ENCODE measurements at places on chromosomes 1 and 21.

DNA sequence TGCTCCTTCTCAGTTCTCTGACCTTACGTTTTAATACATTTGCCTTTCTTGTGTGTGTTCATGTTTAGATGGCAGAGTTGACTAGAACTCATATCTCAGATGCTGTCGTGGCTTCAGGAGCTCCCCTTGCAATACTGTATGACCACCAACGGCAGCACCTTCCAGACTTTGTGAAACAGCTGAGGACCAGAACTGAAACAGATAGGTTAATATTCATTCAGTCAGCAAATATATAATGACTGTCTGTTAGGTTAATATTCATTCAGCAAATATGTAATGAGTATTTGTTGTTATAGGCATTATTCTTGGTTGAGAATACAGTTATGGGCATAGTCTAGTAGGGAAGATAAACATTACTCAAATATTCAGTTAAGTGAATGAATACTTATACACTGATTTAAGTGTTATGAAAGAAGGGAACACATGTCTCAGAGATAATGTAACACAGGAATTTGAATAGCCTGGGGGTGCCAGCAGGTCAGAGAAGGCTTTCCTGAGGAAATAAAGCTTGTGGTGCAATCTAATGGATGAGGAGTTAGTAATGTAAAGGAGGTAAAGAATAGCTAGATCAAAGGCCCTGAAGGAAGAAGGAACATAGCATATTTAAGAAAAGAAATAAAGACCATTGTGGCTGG, 88.5 kb downstream of the CEP350 start:
- no peak for DNase-seq

DNA sequence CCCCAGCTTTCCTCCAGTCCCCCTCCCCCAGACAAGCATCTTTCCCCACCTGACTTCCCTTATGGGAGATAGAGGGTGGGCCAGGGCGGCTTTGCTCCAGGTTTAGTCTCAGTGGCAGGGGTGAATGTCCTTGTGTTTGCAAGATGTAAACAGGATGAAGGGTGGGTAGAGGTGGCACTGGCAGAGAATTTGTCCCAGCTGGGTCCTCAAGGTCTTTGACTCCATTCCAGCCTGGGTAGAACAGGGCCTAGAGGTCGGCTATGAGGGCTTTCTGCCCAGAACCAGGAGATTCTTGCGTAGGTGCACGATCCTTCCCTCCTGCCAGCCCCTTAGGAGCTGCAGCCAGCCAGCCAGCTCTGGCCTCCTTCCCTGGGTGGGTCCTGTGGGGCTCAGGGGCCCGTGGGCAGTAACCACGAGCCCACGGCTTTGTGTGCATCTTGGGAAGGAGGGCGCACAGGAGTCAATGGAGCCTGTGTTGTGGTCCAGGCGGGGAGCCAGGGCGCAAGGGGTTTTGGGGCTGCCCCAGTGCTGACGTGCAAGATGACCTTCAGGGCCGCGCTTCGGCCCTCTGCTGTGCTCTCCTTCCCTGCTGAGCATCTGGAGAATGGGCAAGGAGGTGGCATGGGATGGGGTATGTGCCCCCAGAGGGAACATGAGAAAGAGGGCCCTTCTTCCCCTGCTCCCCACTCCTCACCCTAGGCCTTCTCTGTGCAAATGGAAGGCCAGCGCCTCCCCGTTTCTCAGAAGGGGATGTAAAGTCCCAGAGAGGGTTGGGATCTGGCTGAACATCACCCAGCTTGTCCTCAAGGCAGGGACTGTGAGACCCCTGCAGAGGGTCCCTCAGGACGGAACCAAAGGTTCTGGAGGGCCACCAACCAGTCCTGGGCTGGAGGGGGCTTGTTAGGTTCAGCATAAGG, 15.7 kb downstream of the POU3F1 start:
- no peak for DNase-seq

GRCh38 chr1:191897134-191897533, 261.1 kb upstream of the RGS18 start:
- DNase-seq: no peak

DNA sequence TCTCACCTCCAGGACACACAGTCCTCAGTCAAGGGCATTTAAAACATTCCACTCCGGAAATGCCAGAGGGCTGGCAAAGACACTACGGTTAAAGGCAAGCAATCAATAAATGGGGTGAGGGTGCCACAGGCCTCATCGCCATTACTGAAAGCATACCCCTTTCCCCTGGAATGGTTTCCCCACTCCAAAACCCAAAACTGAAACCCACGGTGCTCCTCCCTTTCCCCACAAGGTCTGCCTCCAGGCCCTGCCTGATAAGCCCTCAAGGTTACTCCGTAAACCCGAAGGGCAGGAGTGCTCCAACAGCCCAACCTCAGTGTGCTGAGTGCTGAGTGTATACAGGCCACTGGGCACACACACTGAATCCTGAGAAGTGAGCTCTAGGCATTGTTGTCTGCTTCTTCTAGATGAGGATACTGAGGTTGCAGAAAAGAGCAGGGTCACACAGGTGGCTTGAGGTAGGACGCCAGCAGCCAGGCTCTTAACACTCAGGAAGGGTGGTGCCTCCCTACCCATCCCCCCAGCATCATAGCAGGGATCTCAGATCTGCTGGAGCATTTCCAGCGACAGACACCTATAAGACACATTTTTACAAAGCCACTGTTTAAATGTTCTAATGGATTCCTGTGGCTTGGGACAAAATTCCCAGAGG, 29.0 kb downstream of the SSBP3 start:
- DNase-seq: no peak

GRCh38 chr1:152497273-152497672, 13.3 kb upstream of the LCE5A start:
- no peak for DNase-seq

DNA sequence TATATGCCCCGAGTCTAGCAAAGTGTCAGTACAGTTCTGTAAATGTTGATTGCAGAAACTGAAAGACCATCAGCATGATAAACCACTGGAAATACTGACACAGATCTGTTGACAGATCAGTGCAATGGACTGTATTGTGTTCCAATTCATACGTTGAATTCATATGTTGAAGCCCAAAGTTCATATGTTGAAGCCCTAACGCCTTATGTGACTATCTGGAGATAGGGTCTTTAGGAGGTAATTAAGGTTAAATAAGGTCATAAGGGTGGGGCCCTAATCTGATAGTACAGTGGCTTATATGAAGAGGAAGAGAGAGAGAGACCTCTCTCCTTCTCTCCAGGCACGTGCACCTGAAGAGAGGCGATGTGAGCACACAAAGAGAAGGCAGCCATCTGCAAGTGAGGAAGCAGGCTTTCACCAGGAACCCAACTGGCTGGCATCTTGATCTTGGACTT, 144.7 kb downstream of the MRPL39 start:
- no peak for DNase-seq

DNA sequence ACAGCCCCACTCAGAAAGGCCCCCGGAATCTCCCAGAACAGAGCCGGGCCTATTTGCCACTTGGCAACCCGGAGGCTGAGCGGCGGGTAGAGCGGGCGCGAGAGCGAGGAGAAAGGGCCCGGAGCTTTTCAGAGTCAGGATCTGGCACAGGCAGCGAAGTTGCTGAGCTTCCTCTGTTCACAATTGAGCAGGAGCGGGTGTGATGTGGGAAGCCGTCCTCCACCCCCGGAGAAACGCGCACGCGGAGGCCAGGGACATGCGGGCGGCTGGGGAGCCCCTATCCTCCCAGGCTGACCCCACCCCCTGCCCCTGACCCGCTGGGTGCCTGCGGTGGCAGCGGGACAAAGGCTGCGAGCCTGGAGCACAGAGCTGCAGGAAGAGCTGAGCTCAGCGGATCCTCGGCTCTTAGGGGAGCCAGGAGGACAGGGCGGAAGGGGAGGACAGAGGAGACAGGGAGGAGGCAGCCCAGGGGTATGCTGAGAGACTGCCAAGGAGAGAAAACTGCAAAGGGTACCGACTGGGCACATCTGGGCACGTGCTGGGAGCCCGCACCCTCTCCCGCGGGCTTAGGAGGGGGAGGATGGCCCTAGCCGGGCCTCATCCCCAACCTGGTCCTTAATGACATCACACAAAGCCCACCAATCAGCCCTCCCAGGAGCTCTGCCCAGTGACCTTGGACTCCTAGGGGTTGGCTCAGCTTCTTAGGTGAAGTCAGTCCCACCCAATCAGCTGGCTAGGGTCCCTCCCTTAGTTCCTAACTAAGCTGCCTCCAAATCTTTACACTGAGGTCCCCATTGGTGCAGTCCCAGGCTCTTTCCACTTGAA, 9.3 kb downstream of the KIF21B start:
- no peak for DNase-seq

GRCh38 chr1:109929170-109929569, 18.5 kb downstream of the CSF1 start:
- DNase-seq: no peak

- no peak for DNase-seq
Measured at GRCh38 chr1:100457683-100458082, 80.3 kb upstream of the GPR88 start.

Measured in CD4-positive, alpha-beta T cell treated with Interleukin-6 for 4 hours (primary cell).